CD4-positive, alpha-beta T cell treated with Interleukin-17A for 1 hour (primary cell): ENCODE measurements at places on chromosomes 7 and 10.
A peak's percentile ranks its signal among the peaks of the same experiment; 100 is the strongest.

GRCh38 chr7:46071601-46072000 is 150.5 kb upstream of the IGFBP3 start:
- DNase-seq: no peak

DNA sequence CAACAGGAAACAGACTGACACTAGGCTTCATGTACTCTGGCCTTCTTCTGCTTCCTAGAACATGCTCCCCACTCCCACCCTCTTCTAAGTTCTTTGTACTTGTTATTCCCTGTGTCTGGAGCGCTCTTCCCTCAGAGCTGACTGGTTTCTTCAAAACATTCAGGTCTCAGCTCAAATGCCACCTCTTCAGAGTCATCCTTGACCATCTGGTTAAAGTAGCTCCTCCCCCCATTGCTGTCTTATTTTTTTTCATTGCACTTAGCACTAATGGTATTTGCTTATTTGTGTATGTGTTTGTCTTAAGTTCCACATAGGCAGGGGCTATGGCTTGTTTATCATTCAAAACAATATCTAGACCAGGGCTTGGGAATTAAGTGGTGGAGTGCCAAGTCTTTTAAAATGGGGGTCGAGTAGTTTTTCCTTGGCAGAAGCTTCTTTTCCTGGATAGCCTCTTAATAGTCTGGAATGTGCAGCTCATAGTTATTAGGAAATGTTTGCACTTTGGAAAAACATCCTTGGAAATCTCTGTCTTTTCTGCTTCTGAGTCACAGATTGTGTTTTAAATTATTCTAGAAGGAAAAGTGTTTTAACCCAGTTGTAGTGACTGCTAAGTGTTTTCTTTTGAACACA is 60.0 kb downstream of the RALA start:
- no peak for DNase-seq

GRCh38 chr10:8229153-8229552 is 174.7 kb downstream of the GATA3 start:
- no peak for DNase-seq

DNA sequence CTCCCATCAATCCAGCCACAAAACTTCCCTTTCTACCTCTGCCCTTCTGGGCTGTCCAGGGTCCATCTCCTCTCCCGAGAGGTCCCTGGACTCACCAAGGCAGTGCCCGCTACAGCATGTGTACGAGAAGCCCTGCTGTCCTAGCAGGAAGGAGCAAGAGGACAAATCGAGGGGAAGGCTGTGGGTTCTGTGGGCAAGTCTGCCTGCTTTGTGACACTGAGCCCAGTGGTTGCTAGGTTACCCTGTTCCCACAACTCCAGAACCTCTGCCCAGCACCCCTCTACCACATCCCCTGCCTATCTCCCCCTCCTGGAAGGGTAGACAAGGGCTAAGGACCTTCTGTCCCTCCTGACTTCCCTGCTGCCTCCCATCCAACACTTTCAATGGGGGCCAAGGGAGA is at the start of gene TBATA:
Gene TBATA, minus strand, starts transcription at position 188 of the 400 bp plus-strand sequence. CDS start 1,998 bp downstream, outside the sequence.
- peak; percentile 4 for DNase-seq

DNA sequence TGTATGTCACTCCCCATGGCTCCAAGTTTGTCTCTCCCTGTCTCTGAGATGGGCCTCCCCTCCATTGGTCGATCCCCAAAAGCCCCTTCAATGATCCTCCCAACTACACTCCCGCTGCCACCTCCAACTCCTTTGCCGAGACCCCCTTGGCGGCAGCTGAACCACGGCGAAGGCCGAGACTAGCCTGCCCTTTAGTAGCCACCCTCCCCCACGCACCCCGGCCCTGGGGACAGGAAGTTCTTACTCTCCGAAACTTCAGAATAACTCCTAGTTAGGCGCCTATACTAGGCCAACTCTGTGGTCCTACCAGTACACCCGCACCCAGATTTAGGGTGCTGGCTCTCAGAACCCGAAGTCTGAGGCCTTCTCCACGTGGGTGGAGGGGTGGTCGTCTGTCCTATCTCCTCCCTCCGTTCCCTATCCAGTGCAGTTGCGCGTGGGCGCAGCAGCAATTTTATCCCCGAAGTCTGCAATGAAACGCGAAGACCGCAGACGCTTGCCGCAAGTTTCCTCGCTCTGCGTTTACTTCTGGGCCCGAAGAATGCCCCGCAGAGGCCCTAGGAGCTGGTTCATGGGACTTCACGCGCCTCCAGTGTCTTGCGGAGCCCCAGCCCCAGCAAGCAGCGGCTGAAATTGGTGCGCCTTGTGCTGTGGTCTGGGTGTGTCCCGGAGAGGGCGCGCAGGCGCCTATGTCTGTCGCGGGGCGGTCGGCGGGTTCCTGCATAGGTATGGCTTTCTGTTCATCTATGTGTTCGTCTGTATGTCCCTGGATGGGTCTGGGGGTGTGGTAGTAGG is 82.6 kb upstream of the SLF2 start:
- no peak for DNase-seq
